ENCODE measurements at places on chromosomes 5 and 9.

DNA sequence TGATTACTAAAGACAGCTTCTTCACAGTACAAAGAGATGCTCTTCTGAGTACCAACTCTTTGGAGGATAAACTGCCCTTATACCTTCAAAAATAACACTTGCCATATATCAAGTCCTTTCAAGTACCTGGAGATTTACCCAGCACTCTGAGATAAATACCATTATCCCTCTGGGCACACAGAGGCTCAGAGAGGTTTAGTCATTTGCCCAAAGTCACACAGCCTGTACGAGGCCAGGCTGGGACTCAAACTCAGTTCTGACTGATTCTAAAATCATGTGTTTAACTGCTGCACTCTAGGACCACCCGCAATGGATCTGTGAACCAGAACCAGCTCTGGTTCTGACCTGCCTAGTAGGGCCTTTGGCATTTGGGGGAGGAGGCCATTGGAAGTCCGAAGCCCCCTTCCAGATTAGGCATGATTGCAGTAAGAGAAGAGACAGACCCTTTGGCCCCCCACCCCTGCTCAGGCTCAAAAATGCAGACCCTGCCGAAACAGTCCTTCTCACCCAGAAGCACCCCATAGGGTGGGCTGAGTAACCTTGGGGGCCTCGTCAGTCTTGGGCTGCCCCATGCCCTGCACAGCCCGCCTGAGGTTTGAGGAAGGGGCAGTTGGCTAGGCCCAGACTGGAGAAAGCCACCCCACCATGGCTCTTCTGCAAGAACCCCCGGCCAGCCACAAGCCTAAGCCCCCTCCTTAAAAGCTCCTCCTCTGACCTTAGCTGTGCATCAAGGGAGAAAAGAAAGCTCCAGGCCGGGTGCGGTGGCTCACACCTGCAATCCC, 32.8 kb upstream of the IL17B start:
- no peak for DNase-seq

DNA sequence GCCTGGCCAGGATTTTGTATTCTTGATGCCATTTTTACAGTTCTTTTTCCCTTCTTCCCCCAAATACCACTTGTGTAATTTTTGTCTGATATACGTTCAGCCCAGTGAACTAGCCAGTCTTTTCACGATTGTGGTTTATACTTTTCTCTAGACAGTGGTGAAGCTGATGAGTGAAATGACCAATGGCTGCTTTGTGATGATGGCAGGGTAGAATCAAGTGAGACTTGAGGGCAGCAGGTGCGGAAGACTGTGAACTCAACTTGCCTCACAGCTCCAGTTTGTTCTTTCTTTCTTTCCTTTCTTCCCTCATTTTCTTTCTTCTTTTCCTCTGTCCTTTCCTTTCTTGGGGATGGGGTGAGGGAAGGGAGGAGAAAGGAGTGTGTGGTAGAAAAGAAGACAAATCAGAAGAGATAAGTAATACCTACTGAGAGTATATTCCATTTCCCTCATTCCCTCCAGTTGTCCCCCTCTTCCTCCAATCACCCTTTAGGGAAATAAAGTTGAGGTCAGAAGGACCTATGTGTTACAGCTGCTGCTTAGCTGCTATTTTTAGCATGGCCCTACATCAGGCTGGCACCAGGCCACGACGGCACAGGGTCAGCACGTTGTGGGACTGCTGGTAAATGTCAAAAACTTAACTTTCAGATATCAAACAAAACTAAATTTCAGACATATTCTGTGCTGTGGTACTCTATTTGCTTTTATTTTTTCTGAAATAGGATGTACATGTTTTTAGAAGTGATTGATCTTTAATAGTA, 12.3 kb downstream of the ZSWIM6 start:
- DNase-seq = no peak

GRCh38 chr9:115167175-115167574, 49.2 kb upstream of the TNC start:
- DNase-seq = no peak

DNA sequence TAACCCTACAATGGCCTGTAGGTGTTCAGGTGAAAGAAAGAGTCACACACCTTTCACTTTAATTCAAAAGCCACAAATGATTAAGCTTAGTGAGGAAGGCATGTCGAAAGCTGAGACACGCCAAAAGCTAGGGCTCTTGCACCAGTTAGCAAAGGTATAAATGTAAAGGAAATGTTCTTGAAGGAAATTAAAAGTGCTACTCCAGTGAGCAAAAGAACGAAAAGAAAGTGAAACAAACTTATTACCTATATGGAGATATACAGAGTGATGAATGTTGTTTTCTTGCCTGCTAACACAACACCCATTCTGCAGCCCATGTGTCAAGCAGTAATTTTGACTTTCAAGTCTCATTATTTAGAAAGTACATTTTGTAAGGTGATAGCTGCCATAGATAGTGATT, 254.2 kb upstream of the SLC24A2 start:
- peak; percentile 14 for DNase-seq

DNA sequence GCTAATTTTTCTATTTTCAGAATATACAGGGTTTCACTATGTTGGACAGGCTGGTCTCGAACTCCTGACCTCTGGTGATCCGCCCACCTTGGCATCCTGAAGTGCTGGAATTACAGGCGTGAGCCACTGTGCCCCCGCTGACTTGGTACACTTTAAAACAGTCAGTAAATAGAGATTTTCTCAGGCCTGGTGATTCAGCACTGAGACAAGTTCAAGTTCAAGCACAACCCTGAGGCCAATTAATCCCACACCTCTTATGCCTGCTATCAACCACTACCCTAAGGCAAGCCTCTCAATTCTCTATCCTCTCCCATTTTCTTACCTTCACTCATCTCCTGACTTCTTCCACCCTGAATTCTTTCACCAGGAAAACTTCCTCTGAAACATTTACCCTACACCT, 18.9 kb downstream of the MUSK start:
- DNase-seq = no peak

GRCh38 chr5:39486361-39486760, 61.6 kb upstream of the DAB2 start:
- DNase-seq = no peak

GRCh38 chr5:36728697-36729543, 122.5 kb downstream of the SLC1A3 start:
- peak; percentile 74 for DNase-seq

- DNase-seq = no peak
These were observed 10.9 kb upstream of the ZDHHC11 start for GRCh38 chr5:861442-862366.

DNA sequence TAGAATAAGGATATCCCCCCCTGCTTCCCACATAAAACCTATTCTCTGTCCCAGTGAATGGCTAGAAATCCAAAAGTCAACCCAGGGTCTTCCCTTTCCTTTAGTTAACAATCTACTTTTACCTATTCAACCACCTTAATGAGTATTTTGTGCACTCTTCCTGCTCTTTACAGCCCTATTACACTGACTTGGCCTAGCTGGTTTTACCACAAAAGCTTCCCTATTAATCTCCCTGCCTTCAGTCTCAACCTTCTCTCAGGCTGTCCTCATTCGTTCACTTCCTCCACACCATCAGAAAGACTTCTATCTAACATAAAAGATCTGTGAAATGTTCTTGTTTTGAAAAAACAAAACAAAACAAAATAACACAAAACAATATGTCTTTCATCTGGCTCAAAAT, 16.2 kb downstream of the CTNNAL1 start:
- no peak for DNase-seq

DNA sequence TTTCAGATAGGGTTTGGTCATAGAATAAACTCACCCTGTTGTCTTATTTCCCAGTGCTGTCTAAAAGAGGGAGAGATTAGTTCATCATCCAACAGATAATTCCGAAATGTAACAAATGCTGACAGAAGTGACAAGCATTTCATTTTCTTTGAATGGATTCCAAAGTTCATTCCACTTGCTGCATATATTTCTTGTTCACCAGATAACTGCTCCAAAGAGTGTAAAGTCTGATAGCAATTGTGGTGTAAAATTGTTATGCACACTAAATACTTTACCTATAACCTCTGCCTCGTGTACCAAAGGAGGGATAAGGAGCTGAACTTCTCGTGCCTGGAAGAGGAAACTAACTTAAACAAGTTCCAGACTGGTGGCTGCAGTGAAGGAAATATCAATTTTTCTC, 290.0 kb upstream of the ADAMTSL1 start:
- no peak for DNase-seq

DNA sequence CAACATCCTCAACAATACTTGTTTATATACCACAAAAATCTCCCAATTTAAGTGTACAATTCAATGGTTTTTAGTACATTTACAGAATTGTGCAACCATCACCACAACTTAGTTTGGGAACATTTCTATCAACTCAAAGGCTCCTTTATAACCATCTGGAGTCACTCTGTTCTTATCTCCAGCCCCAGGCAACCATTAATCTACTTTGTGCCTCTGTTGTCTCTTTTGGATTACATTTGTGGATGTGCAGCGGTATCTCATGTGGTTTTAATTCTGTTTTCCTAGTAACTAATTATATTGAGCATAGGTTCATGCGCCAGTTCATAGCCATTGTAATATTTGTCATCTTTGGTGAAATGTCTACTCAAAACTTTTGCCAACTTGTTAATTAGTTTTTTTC, 14.4 kb downstream of the ADAMTS19 start:
- DNase-seq = no peak

- no peak for DNase-seq
These were observed 6.6 kb downstream of the LHX2 start for GRCh38 chr9:124017929-124018729.

DNA sequence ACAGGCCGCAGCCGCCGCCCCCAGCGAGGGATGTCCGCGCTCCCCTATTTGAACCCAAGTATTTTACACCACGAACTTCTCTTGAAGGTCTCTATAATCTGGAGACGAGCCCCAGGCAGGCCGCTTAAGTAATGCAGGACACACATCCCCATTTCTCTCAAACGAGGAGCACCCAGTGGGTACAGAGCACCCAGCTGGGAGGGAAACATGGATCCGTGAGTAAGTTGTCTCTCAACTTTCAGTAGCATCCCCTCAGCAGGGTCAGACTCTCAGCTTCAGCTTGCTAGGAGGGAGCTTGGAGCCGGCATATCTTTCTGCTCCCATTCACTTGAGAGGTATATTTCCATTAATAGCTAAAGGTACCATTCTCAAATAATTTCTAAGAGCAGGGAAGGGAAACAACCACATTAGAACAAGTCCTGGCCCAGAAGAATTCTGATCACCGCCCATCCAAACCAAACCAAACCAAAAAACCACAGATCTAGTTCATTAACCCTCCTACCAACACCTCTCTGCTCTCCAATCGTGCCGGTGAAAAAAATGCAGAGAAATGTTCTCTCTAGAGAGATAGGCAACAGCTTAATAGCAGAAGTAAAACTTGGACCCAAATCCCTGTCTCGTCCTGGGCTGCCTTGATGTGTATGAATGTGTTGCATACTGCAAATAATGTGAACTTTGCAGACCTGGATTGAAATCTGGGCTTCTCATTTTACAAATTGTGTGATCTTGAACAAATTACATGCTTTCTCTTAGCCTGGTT, 910 bp downstream of the TDRD7 start:
- peak; percentile 59 for DNase-seq

DNA sequence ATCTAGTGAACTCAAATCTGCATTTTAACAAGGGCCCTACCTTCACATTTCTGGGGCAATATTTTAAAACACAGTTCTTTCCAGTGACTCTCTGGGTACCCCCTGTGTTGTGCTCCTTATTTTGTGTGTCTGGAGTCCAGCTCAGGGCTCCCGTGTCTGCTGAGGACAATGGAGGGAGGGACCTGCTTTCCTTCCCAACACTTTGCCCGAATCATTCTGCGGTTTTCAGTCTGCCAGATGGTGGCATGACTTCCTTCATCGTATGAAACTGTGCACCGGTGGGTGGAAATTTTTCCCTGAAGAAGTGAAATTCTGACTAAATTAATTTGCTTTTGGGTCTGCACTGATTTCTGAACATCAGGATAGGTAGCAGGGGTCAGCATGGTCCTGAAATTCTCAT, 153.6 kb upstream of the CD180 start:
- no peak for DNase-seq

DNA sequence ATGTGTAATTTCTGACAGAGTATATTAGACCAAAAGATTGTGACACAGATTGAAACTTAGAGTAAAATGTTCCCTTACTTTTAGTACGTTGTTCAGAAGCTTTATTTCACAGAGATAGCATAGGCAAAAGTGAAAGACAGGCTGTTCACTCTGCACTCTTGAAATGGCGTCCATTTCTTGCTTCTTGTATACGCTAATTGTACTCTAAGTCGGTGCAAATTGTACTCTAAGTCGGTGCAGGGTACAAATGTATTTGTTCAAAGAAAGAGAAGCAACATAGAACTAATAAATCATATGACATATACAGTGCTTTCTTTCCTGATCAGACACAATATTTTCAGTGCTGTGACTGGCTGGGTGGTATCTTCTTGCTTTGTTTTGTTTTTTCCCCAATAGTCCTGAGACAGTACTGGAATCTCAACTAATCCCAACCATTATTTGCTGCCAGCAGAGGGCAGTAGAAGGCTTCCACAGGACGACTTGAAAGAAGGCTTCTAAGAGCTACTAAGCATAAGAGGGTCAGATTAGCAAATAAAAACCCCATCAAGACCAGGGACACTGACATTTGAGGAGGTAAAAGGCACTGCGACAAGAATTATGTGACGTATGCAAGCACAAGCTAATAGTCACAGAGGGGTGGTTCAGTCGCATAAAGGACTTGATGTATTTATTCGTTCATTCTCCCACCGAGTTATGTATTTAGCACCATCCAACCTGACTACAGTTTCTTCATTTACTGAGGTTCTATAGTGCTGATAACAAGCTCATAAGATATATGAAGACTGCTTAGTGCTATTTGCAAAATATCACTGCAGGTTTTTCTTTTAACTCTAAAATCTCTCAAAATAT, 831.8 kb downstream of the TAF11L14 start:
- DNase-seq = peak; percentile 46

- no peak for DNase-seq
These were observed 536.5 kb upstream of the GRIA1 start for GRCh38 chr5:152953788-152954483.

GRCh38 chr9:110815361-110815760, 146.8 kb downstream of the MUSK start:
- DNase-seq = no peak

- DNase-seq = no peak
These were observed 106.9 kb downstream of the C9orf50 start for GRCh38 chr9:129513856-129514496.

GRCh38 chr9:129273941-129274684, 96.1 kb upstream of the IER5L start:
- no peak for DNase-seq

DNA sequence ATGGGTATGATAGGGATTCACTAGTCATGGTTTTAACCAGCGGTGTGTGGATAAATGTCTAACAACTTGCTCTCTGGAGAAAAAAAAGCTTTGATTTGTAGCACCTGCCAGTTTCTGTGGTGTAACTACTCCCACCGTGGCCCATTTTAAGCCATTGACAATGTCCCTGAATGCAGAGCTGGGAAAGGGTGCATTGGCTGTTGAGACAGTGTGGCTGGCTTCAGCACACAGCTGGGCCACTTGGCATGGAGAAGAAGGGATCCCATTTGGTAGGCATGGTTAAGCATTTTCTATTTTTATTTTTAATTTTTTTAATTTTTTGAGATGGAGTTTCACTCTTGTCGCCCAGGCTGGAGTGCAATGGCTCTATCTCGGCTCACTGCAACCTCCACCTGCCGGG, 31.5 kb upstream of the SYNPO start:
- DNase-seq = no peak
